ENCODE measurements at places on chromosomes 6 and 20.

DNA sequence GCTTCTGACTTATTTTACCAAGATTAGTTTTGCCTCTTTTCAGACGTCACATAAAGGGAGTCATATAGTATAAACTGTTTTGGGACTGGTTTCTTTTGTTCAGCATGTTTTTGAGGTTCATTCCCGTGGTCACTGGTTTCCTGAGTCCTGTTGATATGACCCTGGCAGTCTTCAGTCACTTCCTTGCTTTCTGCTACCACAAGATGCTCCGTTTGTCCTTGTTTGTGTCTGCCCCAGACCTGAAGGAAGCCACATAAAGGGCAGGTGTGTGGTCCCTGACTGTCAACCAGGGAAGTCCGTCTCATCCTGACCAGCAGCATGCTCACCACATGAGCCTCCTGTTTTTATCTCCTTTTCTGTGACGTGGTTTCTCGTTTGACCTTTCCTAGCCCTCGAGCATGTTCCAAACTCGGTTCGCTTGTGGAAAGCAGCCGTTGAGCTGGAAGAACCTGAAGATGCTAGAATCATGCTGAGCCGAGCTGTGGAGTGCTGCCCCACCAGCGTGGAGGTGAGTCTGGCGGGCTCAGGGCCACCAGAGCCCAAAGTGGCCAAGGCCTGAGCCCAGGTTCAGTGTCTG, 26.1 kb upstream of the C20orf204 start:
- DNase-seq = no peak

- no peak for DNase-seq
These were observed 147.3 kb downstream of the TTLL2 start for GRCh38 chr6:167472148-167472547.

GRCh38 chr6:37906121-37906520, 86.6 kb downstream of the ZFAND3 start:
- no peak for DNase-seq

GRCh38 chr20:24633521-24633920, 164.1 kb downstream of the SYNDIG1 start:
- DNase-seq = no peak

- no peak for DNase-seq
These were observed 203.8 kb downstream of the TMEM242 start for GRCh38 chr6:157119502-157120027.

- no peak for DNase-seq
These were observed 584.9 kb upstream of the EYS start for GRCh38 chr6:66291905-66292304.

GRCh38 chr20:32896521-32897280, 38.0 kb downstream of the EFCAB8 start:
- DNase-seq = no peak

DNA sequence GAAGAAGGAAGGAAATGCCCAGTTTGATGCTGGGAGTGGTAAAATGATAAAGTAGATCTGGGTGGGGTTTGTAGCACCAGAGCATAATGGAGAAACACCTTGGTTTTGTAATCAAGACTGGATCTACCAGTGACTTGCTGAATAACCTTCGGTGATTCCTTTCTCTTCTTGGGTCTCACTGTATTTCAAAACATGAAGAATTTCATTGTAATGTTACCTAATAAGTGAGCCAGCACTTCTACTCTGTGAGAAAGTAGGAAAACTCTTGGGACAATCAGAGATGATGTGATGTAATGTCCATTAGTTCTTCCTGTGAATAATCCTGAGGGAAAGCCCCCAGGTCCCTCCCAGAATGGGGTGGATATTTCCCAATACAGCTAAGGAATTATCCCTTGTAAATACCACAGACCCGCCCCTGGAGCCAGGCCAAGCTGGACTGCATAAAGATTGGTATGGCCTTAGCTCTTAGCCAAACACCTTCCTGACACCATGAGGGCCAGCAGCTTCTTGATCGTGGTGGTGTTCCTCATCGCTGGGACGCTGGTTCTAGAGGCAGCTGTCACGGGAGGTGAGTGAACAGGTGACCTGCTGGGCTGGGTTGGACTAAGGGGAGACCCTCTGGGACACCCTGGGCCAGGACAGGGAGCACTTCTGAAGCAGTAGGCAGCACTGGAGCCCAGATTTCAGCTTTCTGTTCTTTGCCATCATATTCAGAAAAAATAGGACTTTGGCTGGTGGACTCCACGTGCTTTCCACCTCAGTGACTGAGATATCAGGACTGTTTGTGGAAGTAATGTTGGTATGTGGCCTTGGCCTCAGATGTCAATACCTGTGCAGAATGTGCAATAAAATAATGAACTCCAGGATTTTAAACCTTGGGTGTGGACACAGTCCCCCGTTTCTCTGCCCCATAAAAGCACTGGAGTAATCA, at the start of gene PI3:
PI3 (plus strand) TSS at position 469 of the 931 bp plus-strand sequence; CDS start at position 490, 21 bp downstream.
- DNase-seq = peak; percentile 32
